ENCODE measurements at places on chromosomes 5 and 9. TPM values are rescaled to one million over a fixed set of nuclear protein-coding genes. Genes with fewer than 3 reads are reported as not detected.

GRCh38 chr5:120354126-120354525 is 110.0 kb upstream of the PRR16 start:
- no peak for DNase-seq
- no peak overlapping the region for H3K4me3 ChIP-seq
- H3K4me1 ChIP-seq: no peaks in the 10 kb centered on the region
- H3K27ac ChIP-seq: no peak overlapping the region
- no peaks in the 10 kb centered on the region for H3K27me3 ChIP-seq

DNA sequence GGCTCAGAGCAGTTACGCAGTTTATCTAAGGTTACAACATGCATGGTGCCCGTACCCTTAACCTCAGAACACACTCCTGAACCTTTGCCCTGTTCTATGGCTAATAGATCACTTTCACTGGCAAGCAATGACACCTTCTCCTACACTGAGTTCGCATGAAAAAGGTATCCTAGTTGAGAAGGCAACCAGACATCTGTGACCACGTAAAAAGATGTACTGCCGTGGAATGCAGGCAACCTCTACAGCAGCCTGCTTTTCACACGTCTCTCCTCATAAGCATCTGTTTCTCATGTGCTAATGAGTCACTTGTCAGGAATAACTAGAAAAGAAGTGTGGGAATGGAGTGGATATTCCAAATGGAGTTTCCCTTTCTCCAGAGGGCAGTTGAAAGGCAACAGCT is 71.4 kb downstream of the FBXO38 start:
- no peak overlapping the region for H3K4me3 ChIP-seq
- H3K27ac ChIP-seq: no peak overlapping the region
- no peaks in the 10 kb centered on the region for H3K36me3 ChIP-seq
- no peaks in the 10 kb centered on the region for H3K4me1 ChIP-seq
- DNase-seq: no peak
- peaks cover 20% of the 10 kb centered on the region for H3K27me3 ChIP-seq

OTP gene
- not detected for total RNA-seq

ROPN1L gene
- total RNA-seq: 0.57 TPM

DNA sequence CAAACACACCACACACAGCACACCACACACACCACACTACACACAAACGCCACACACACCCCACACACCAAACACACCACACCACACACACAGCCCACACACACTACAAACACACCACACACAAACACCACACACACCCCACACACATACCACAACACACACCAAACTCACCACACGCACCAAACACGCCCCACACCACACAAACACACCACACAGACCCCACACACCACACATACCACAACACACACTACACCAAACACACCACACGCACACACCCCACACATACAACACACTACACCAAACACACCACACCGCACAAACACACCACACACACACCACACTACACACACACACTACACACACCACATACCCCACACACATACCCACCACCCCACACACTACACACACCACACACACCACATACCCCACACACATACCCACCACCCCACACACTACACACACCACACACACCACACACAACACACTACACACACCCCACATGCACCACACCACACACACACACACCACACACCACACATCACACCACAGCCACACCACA is 151.2 kb downstream of the ERCC6L2 start:
- peak overlapping the region; percentile 95 for H3K27ac ChIP-seq
- H3K27me3 ChIP-seq: peaks cover 6% of the 10 kb centered on the region
- H3K4me1 ChIP-seq: peaks cover 61% of the 10 kb centered on the region
- peaks cover 4% of the 10 kb centered on the region for H3K36me3 ChIP-seq
- DNase-seq: no peak

DNA sequence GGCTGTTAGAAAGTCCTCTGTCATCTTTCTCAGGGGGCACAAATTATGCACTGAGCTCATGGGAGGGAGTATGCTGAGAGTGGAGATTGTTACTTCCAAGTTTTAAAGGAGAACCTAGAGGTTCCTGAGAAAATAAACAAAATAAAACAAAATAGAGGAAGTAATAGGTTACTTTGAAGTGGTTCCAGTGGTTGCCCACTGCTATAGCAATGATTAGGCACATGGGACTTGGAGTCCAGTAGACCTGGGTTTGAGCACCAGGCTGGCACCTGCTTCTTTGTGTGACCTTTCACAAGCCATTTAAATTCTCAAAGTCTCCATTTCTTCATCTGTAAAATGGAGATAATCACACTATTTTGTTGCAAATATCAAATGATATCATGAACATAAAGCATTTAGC is 13.8 kb upstream of the CDC23 start:
- H3K27ac ChIP-seq: no peak overlapping the region
- peaks cover 11% of the 10 kb centered on the region for H3K27me3 ChIP-seq
- no peaks in the 10 kb centered on the region for H3K36me3 ChIP-seq

GRCh38 chr5:168401880-168402279 is 84.4 kb upstream of the RARS1 start:
- H3K4me3 ChIP-seq: no peak overlapping the region

GRCh38 chr5:95392593-95393182 is 1.5 kb downstream of the FAM81B start:
- no peak for DNase-seq
- H3K27ac ChIP-seq: no peak overlapping the region
- no peaks in the 10 kb centered on the region for H3K4me1 ChIP-seq
- no peaks in the 10 kb centered on the region for H3K36me3 ChIP-seq

UBE2QL1 gene
- not detected for total RNA-seq

GRCh38 chr5:43514471-43514815 is 505 bp downstream of the C5orf34 start:
- DNase-seq: peak; percentile 59
- H3K4me3 ChIP-seq: peak overlapping the region; percentile 95
- H3K4me1 ChIP-seq: peaks cover 29% of the 10 kb centered on the region
- H3K27me3 ChIP-seq: no peaks in the 10 kb centered on the region

DNA sequence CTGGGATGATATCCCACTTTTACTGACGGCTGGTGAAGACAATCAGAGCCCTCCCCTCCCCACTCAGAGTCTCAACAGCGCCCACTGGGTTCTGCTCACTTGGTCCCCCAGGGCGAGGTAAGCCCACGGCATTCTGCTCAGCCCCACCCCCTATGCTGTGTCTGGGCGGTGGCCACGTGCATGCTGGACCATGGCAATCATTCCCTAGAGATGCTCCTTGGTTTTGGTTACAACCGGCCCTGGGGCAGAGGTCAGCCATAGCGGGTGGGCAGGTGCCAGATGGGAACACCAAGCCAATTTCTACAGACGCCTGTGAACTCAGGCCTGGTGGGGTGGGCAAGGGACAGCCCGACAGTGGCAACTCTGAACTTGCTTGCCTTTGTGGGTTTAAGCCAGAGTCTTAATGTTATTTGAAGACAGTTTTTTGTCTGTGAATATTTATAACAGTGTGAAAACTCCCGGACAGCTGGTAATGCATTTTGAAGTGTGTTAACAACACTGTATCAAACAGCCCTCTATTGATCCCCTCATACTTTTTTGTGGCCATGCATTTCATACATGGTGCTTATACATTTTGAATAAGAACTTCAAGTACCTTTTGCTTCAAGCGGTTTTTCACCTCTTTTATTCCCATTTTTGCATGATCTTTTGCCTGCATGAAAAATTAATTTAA is 94.2 kb downstream of the CRB2 start:
- no peaks in the 10 kb centered on the region for H3K27me3 ChIP-seq
- no peaks in the 10 kb centered on the region for H3K36me3 ChIP-seq
- H3K4me3 ChIP-seq: no peak overlapping the region
- DNase-seq: no peak

TMEM215 gene
- not detected for total RNA-seq

GRCh38 chr9:89781838-89782540 is 177.2 kb downstream of the GADD45G start:
- DNase-seq: no peak
- peaks cover 36% of the 10 kb centered on the region for H3K27me3 ChIP-seq
- peak overlapping the region; percentile 45 for H3K27ac ChIP-seq
- H3K4me3 ChIP-seq: no peak overlapping the region
- peaks cover 14% of the 10 kb centered on the region for H3K4me1 ChIP-seq

DNA sequence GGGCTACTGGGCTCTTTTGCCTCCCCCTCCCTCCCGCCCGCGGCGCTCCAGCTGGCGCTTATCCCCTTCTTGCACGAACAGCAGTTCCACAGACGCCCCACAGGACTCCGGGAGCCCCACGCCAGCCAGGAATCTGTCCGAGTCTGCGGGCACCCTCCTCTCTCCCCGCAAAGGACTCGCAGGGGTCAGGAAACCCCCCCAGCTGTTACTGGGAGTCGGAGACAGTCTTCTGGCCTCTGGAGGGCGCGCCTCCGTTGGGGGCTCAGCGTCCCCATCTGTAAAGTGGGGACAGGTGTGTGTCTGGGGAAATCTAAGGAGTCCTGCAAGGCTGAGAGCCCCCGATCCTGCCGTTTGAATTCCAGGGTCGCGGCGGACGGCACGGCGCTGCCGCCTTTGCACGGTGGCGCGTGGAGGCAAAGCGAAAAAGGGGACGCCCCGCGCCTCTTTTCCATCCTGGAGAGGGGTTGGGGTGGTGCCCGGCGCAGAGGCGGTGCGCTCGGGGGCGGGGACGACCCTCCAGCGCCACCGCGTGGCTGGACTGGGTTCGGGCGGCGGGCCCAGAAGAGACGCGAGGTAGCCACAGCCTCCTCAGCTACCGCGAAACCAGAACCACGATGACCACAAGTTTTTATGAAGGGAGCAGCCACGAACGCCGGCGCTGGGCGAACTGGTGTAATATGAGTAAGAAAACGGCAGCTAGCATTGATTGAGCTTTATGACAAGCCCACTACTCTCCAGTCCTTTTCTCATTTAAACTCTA is 2.8 kb upstream of the CCIN start:
- peak; percentile 89 for DNase-seq
- H3K4me3 ChIP-seq: peak overlapping the region; percentile 66
- H3K36me3 ChIP-seq: no peaks in the 10 kb centered on the region
- H3K27me3 ChIP-seq: no peaks in the 10 kb centered on the region
- H3K4me1 ChIP-seq: peaks cover 5% of the 10 kb centered on the region

TBC1D2 gene
- 3.9 TPM for total RNA-seq

DNA sequence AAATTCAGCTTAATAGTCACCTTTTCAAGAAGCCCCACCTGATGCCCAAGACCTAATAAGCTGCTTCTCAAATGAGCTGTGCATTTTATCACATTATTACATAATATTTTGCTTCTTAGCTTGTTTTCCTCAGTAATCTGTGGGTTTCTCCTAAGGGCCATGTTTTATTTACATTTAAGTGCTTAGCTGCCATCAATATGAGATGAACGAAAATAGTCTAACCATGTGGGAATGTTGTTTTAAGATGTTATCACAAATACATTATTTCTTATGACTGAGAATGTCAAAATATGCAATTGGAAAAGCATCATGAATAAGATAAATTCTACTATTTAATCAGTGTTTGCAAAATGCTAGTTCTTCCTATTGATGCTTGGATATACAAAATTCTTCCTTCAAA is 10.1 kb downstream of the ARRDC3 start:
- H3K27me3 ChIP-seq: no peaks in the 10 kb centered on the region
- peaks cover 37% of the 10 kb centered on the region for H3K4me1 ChIP-seq
- no peak for DNase-seq
- H3K4me3 ChIP-seq: no peak overlapping the region

GZMA gene
- 1,702 TPM for total RNA-seq

DNA sequence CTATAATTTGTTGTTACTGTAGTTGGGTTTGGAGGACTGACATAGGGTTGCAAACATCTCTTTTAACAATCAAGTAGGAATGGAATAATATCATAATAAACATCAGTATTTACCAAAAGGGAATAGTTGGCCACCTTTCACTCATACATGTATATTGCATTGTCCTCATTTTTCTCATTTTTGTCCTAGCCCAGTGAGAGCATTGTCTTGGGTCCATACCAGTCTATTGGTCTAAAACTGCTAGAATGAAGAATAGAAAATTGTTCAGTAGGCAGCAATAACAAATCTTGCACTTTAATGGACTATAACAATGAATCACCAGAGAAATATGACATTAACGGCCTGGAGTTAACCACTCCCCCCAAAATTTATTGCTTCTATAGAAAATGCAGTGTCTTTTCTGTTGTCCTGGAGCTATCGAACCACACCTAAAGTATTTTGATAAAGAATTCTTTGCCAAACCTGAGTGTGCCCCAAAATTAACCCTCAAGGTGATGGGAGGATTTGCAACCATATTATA is 80.9 kb upstream of the IL33 start:
- no peak overlapping the region for H3K27ac ChIP-seq
- no peak for DNase-seq
- peaks cover 10% of the 10 kb centered on the region for H3K4me1 ChIP-seq
- peaks cover 4% of the 10 kb centered on the region for H3K36me3 ChIP-seq
- H3K27me3 ChIP-seq: peaks cover 21% of the 10 kb centered on the region
- H3K4me3 ChIP-seq: no peak overlapping the region

DNA sequence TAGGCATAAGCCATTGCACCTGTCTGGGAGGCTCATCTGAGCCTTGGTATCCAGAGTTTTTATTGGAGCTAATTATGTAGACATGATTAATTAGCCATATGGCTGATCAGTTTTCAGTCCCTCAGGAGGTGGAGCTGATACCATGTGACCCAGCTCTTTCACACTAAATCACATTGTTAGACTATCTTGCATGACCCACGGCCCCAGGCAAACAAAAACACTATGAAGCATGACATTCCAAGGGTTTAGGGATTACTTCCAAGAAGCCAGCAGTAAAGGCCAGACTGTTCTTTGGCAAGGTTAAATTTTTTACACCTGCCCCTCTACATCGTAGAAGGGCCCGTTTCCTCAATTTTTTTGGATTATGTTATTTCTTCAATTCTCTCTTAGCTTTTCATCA is 5.0 kb upstream of the C5orf24 start:
- DNase-seq: no peak
- H3K27me3 ChIP-seq: no peaks in the 10 kb centered on the region
- no peak overlapping the region for H3K4me3 ChIP-seq
- H3K36me3 ChIP-seq: no peaks in the 10 kb centered on the region
- peaks cover 11% of the 10 kb centered on the region for H3K4me1 ChIP-seq

DNA sequence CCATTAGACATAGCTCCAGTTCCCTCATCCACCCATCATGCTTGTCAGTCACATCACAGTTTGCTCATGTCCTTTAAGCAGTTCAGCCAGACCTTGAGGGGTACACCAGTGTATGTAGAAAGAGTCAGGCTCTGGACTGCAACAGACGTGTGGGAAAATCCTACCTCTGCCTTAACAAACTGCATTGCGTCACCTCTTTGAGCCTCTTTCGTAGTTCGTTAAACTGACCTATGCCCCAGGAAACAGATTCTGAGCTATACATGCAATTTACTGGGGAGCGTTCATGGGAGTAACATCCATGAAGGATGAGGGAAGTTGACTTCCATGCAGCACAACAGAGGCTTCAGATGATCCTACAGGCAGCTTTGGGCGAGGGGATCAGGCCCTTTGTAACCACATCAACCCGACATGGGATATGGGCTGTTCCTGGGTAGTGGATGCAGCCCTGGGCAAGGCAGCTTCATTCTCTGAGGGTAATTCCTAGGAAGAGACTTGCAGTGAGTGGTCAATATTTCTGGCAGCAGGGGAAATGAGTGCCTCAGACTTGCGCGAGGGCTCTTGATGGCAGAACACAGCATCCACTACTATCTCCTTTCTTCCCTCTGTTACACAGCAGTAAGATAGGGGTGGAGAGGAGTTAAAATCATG is 4.3 kb downstream of the SPINK4 start:
- no peaks in the 10 kb centered on the region for H3K4me1 ChIP-seq
- H3K36me3 ChIP-seq: no peaks in the 10 kb centered on the region
- peaks cover 9% of the 10 kb centered on the region for H3K27me3 ChIP-seq
- no peak for DNase-seq
- H3K4me3 ChIP-seq: no peak overlapping the region

GHR gene
- not detected for total RNA-seq

All from natural killer cell treated with Interleukin-12 subunit alpha and Interleukin-12 subunit beta and Interleukin-15 and Interleukin-18, amount 100 ng/mL, for 72 hours (primary cell).